ENCODE measurements at places on chromosomes 7 and 10.

- no peak for DNase-seq
Observed at GRCh38 chr7:107201795-107202450, 33.1 kb downstream of the HBP1 start.

- DNase-seq, result no peak
Observed at GRCh38 chr10:14531974-14532373, 201.2 kb upstream of the FRMD4A start.

DNA sequence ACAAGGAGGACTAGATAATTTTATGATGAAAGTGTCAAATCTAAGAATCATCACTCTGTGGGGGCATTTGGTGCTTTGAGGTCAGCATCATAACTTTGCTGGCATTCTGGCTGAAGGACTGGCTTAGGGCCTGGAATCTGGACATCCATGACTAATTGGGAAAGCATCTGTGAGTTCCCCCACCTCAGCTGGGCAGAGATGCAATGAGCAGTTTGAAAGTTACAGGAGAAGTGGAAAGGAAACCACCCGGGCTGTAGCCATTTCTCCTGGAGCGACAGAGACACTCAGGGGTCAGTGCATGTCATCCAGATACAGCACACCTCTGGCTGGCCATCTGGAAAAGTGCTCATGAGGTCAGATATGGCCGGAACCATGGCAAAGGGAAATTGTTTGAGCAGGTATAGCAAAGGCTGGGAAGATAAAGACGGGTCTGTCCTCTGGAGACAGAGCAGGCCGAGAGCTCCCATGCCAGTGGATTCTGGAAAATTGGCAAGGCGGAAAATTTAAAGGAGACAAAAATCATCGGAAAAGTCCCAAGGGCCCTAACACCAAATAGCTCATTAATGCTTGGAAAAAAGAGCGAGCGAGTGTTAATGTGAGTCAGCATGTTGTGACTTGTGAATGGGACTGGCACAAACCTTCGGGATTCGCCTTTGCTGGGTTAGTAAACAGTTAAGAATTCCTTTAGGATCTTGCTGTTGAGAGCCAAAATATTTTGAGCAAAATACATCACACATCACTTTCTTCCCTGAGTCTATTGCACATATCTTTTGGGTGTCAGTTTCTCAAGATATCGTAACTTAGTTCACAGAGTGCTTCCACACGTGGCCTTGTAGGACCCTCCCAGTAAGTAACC is 188.4 kb upstream of the AGK start:
- DNase-seq, result no peak

GRCh38 chr7:132065193-132065988 is 509.0 kb upstream of the PODXL start:
- no peak for DNase-seq

DNA sequence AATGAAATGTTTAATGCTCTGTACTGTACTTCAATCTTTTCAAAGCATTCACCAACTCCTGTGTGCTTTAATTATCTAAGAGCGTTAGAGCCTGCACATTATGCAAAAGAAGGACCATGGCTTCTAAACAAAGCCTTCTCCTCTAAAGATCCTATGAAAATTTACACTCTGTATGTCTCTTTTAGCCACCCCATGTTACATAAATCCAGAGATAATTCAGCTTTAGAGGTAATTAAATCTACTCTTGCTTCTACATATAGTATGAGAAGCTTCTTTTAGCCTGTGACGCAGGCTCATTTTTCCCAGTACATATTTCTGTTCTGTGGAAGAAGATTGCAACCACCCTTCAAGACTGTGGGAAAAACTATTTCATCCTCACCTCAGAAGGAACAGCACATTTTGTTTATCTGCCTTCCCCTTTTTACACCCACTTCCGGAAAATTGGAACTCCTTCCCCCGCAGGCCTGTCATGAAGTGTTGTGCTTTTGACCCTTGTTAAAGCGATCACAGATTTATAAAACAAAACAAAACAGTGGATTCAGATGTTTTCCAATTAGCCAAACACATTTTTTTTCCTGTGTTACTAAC is 8.1 kb upstream of the TAS2R16 start:
- DNase-seq, result no peak

DNA sequence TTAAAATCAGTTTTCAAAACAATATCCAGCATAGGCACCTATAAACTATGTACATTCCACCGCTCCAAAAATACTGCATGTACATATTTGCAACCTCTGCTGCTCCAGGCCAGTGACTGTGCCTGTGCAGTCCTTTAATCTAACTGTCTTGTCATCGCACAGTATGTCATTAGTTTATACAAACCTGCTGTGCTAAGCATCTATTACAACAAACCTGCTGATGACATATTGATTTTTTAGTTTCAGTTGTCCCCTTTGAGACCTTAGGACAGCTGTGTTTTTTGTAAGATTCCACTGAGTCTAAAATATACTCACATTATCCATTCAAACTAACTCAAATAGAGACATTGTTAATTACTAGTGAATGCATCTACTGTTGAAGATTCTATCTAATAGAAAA is 33.1 kb downstream of the SEMA3C start:
- DNase-seq, result no peak

DNA sequence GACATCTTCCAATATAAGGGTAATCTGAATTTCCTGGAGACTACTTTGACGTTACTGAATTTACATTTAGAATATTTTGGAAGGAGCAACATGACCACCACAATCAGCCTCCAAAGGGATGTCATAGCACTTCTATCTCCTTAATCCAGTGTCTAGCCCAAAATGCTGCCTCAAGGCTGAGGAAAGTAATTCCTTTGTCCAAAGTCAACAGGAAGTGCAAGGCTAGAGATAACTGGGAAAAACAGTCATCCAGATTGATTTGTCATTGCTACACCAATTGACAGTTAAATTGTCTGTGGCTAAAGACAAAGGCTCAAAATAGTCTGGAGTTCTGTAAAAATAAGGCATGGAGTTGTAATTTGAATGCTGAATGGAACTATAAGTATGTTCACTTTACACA is 3.9 kb upstream of the TFPI2 start:
- DNase-seq, result no peak

DNA sequence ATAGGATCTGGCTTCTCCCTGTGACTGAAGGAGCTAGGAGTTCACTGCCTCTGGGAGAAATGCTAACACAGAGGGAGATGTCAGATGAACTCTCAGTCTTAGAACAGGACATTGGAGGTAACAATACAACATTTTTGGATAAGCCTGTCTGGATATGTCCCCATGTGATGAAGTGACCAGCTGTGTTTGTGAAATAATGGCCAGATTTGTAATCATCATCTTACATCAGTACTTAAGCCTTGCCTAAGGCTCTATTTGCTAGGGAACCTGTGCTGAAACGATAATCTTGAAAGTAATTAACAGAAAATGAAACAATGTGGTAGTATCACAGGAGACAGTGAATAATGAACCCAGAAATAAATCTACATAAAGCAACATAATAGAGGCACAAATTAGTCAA is 56.2 kb downstream of the CRPPA start:
- no peak for DNase-seq

- no peak for DNase-seq
Observed at GRCh38 chr7:20280475-20281351, 50.0 kb upstream of the ITGB8 start.

- no peak for DNase-seq
Observed at GRCh38 chr10:30999070-30999712, 32.5 kb downstream of the ZNF438 start.

GRCh38 chr10:34702093-34702937 is 112.8 kb downstream of the PARD3 start:
- no peak for DNase-seq

GRCh38 chr10:26914898-26915297 is 54.1 kb upstream of the ABI1 start:
- no peak for DNase-seq

DNA sequence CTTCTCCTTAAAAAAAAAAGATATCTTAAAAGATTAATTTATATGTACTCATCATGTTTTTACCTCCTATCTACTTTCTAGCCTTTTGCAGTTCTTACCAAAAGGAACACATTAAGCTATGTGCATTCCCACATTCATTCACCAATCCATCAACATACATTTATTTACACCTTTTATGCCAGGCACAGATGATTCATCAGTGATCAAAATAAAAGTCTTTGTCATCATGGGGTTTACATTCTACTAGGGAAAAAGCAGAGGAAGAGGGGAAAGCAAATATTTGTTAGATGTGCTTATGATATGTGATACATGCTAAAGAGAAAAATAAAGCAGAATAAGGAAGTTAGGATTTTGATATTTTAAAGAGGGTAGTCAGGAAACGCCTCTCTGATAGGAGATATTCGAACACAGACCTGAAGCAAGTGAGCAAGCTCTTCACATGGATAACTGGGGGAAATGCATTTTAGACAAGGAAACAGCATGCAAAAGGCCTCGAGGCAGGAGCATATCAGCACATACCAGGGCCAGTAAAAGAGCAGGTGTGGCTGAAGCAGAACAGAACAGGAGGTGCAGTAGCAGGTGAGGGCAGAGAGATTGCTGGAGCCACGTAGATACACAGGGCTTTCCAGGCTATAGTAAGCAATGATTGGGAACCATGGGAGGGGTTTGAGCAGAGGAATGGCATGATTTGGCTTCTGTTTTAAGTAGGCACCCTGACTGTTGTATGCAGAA is 67.4 kb downstream of the REEP3 start:
- DNase-seq, result no peak
